ENCODE measurements at places on chromosomes 5 and 9.

GRCh38 chr5:53360811-53361210 lies 119.6 kb upstream of the FST start:
- no peak for DNase-seq

DNA sequence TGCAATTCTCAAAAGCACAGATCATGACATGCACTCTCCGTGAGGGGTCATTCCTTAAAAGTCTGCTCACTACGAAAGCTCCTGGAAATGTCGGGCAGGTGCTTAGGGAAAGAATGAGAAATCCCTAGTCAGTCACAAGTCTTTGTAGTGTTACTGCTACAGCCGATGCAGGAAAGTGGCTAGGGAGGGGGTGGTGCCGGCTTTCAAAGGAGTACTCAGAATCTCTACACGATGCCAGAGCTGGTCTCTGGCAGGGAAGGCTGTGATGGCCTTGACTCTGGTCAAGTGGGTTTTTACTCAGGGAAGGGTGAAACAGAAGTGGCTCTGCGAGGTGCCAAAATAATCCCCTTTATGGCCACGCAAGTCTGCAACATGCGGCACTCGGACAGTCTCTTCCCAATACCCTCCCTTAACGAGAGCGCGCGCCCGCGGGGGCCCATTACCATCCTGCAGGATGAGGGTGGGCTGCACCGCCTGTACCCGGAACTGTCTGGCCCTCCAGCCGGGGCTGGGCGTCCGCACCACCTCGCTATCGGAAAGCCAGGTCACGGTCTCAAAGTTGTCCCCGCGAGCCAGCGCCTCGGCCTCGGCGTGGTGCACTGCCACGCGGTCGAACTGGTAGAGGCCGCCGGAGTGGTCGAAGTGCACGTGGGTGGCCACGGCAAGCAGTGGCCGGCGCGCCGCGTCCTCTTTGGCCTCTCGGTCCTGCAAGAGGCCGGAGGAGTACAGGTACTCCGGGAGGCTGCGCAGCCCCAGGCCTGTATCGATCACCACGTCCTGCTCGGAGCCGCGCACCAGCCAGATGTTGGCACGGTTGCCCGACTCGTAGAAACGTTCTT lies 956 bp downstream of the MBLAC2 start:
- no peak for DNase-seq

- DNase-seq = no peak
Measured at GRCh38 chr5:39360471-39361111, 3.7 kb downstream of the C9 start.

- no peak for DNase-seq
Measured at GRCh38 chr5:31153521-31153920, 40.0 kb upstream of the CDH6 start.

DNA sequence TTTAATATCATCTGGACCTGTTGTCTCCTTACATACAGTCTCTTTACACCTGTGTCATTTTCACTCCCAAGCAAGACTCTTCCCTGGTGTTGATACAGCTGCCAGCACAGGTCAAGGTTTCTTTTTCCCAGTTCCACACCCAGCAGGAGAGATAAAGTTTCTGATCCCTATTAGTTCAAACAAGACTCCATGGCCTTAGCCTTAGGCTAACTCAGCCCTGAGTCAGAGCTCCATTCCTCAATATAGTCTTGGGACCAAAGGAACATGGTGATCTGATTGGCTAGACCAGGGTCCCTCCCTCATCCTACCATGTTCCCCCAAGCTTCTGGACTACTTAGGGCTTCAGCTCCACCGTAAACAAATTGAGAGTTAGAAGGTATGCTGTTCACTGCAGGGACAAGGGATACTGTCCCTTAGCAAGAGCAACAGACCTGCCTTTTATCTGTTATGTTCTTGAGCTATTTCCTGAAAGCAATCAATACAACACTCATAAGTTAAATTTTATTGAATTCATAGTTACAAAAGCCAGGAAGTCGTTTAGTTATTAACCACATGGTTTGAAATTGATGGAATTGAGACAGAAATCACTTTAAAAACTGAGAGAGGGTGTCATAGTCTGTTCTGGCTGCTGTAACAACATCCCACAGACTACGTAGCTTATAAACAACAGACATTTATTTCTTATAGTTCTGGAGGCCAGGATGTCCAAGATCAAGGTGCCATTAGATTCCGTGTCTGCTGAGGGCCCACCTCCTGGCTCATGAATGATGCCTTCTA lies 20.5 kb downstream of the SLC1A1 start:
- no peak for DNase-seq

GRCh38 chr9:5719100-5719926 lies 90.4 kb downstream of the RIC1 start:
- DNase-seq = no peak

Measured in activated CD8-positive, alpha-beta memory T cell treated with anti-CD3 and anti-CD28 coated beads, Interleukin-2, amount 50 U/mL, for 48 hours (primary cell).